Dorsolateral prefrontal cortex (tissue), 122 donors: ENCODE measurements at places on chromosomes 4 and X.

DNA sequence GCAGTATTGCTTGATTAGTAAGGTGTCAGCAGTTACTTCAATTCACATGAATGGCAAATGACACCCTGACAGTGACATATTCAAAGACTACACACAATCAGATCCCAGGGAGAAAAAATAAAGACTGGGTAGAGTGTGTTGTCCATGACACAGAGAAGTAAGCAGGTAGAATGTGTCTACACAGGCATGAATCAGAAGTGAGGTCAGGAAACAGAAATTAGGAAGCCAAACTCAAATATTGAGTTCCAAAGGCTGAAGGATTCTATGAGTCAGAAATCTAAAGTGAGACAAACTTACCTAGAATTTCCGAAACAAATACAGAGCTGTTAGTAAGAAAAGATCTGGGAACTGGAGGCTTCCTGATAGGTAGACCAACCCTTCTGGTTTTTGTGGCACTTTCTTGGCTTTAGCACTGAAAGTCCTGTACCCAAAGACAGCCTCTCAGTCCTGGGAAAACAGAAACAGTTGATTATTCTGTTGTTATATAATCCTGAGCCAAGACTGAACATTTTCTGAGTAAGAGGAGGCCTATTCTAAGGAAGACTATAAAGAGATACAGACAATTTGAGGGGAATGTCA is 24.3 kb upstream of the GLRA2 start:
- no peak for DNase-seq

DNA sequence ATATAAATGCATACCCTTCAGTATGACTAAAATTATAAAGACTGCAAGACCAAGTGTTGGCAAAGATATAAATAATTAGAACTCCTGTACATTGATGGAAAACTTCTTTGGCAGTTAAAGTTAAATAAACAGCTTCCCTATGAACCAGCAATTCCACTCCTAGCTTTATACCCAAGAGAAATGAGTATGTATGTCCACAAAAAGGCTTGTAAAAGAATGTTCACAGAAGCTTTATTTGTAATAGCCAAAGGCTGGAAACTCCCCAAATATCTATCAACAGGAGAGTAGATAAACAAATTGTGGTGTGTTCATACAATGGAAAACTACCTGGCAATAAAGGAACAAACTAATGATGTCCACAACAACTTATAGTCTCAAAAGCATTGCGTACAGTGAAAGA is 184.8 kb downstream of the AMELX start:
- no peak for DNase-seq

GRCh38 chr4:23888421-23889319 is 1.2 kb downstream of the PPARGC1A start:
- DNase-seq: no peak

DNA sequence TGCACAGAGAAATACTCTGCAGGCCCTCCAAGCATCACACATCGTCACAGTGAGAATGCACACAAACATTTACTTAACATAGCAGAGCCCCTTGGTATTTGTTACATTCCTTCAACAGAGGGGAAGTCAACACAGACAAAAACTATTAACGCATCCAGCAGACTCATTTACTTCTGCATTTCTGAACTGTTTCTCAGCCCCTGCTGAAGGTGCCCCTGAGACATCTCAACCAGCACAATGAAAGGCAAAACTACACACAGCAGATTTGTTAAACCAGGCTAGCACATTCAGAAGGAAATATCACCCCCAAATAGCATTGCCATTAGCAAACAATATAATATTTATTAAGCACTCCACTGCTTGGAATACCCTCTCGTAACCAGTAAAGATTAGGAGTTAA is 367.0 kb downstream of the RAB28 start:
- no peak for DNase-seq

DNA sequence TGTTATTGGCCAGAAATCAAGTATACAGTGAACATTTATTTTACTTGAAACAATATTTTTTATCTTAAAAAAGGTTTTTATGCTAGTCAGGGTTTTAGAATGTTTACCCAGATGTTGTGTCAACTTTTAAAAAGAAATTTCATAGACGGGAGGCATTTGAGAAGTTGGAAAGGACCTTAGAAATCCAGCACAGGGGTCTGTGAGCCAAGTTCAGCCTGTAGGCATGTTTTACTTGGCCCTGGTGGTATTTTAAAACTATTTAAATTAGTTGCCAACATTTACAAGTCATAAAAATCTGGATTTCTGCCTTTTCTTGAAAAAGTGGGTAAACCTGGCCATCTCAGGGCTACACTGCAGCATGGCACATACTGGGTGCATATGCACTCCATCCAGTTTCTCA is 25.5 kb upstream of the FHL1 start:
- DNase-seq: no peak

DNA sequence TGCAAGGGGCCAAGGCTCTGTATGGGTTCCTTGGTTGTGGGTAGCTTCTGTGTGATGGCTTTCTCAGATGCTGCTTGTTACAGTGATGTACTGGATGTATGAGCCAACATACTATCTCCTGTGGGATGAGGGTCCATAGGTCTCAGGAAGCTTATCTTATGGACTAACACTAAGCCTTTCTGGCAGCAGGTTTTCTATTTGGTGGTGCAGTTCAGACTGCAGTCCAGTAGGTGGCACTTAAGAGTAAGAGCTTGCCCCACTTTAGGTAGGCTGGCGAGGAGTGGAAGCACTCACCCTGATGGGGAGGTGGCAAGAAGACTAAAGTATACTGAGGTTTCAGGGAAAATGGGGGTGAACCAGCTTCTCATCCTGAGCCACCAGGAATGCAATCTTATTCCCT is 306.7 kb upstream of the MAOA start:
- no peak for DNase-seq

- no peak for DNase-seq
These were observed 63.4 kb downstream of the PSAPL1 start for GRCh38 chr4:7371210-7371941.
